HS-27A (cell line): ENCODE measurements at places on chromosomes 11 and 22.

GRCh38 chr11:128658502-128658901, 35.4 kb upstream of the FLI1 start:
- no peak for DNase-seq

- no peak for DNase-seq
Observed at GRCh38 chr11:73414977-73415651, 38.9 kb downstream of the RELT start.

- DNase-seq = no peak
Observed at GRCh38 chr11:122235615-122236014, 119.6 kb upstream of the BLID start.

GRCh38 chr11:76238551-76238950, 32.2 kb upstream of the WNT11 start:
- DNase-seq = no peak
